ENCODE measurements at places on chromosomes 16 and 17.
A peak's percentile ranks its signal among the peaks of the same experiment; 100 is the strongest.

GRCh38 chr17:36128411-36128978, 24.9 kb downstream of the CCL4 start:
- no peak for DNase-seq

GRCh38 chr16:69048328-69049120, 56.9 kb upstream of the HAS3 start:
- DNase-seq: no peak

DNA sequence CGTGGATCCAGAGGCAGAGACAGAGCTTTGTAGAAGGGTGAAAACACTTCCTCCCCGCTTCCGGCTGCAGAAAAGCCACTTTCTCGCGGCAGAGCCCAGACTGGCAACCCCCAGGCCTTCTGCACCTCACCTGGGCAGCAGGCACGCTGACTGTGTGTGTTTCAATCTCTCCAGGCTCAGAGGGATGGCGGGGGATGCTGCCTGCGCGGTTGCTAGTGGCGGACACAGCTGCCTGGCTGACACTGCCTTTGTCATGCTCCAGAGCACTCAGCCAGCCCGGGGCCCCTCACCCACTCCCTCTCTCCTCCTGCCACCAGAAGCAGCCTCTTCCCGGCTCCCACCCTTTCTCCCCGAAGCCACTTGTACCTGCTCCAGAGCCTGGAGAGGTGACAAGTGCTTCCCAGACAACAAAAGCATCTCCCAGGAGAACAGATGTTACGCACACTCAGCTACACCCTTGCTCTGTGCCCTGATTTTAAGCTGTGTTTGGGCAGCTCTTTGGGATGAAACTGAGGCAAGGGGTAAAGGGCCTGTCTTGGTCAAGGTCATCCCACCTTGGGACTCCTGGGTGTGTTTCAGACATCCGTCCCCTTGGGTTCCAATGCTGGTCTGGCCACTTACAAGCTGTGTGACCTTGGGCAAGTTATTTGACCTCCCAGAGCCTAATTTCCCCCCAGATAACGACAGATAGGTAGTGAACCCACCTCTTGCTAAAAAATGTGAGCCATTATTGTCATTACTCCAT, 9.2 kb upstream of the GLIS2 start:
- DNase-seq: peak; percentile 19

DNA sequence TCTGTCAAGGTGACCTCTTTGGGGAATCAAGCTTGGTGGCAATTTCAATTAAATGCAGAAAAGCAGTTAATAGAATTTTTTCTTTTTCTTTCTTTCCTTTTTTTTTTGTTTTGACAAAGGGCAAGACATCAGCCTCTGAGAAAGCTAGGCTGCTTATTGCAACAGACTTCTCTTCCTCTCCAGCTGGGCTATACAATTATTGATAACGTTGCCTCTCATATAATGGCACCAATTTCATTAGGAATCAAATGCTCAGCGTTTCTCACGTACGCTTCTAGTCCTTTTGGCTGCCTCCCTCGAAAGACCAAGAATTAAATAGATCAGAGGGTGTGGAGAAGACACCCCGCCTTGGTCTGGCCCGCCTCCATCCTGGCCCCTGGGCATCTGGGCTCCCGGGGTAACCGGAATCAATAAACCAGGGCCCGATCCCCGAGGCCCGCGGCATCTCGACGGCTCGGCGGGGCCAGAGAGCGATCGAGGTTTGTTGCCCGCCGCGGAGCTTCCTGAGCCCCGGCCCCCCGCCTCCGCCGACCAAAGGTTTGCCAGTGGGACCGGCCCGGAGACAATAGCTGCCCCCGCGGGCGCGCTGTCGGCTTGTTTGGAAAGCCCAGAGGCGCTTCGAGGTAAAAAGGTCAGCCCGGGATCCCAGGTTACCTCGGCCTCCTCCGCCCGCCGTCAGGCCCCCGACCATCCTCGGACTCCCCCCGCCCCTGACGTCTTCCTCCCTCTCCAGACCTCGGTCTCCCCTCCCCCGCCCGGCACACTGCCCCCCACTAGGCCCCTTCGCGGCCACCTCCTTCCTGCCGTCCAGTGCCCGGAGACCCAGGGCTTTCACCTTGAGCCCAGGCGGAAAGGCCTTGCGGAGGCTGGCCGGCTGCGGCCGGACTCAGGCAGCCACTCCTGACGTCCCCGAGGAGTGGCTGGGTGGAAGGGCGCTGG, 3.9 kb downstream of the HOXB1 start:
- DNase-seq: no peak

GRCh38 chr16:74309789-74310781, 13.5 kb downstream of the PSMD7 start:
- DNase-seq: no peak

- DNase-seq: no peak
These were observed 81.1 kb downstream of the MSI2 start for GRCh38 chr17:57337390-57337789.

- no peak for DNase-seq
These were observed 221.8 kb upstream of the CDH5 start for GRCh38 chr16:66144641-66145040.

- DNase-seq: no peak
These were observed 13.5 kb downstream of the CEP295NL start for GRCh38 chr17:78889531-78889930.

DNA sequence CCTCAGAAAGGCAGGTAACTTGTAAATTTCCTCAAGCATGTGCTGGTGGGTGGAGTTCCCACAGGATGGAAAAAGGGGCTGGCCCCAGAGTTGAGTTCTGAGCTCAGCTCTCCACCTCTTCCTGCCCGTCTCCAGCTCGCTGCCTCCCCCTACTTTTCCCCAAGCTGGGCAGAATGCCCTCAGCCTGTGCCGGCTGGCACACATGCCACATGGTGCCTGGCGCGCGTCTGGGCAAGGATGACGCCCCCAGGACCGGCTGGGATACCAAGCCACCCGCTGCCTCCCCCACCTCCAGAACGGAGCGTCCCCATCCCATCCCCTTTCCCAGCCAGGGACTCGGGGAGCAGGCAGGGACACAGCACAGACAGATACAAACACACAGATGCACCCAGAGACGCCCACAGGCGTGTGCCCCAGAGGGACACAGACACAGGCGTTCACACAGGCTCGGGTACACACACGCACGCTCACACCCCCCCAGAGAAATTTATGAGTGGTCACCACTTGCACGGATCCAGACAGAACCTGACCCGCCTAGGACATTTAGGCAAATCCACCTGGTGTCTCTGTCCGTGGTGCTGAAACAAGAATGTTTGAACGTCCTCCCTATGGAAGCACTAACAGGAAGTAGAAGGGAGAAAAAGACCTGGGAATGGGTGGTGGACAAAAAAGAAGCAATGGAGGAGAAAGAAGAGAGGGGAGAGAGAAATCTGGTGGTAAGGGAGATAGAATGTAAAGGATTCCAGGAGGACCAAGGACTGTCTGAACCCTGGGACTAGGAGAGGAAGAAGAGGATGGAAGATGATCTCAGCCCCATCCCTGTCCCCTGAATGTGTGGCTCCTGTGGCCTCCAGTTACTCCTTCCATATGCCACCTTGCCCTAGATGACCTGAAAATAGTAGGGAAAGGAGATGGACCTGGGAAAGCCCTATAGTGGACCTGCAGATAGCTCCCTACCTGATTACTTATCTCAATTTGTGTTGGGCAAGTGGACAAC, 15.5 kb downstream of the NEUROD2 start:
- no peak for DNase-seq

GRCh38 chr17:79002796-79003593, 6.6 kb downstream of the CANT1 start:
- no peak for DNase-seq

Measured in stimulated activated CD8-positive, alpha-beta memory T cell treated with anti-CD3 and anti-CD28 coated beads, Interleukin-15, amount 100 ng/mL, for 4 hours (primary cell).